ENCODE measurements at places on chromosomes 6 and 20.

GRCh38 chr6:30329331-30329730 is 2.6 kb downstream of the TRIM39 start:
- DNase-seq = no peak

- DNase-seq = peak; percentile 71
Measured at GRCh38 chr6:15026832-15027231, 219.0 kb upstream of the JARID2 start.

DNA sequence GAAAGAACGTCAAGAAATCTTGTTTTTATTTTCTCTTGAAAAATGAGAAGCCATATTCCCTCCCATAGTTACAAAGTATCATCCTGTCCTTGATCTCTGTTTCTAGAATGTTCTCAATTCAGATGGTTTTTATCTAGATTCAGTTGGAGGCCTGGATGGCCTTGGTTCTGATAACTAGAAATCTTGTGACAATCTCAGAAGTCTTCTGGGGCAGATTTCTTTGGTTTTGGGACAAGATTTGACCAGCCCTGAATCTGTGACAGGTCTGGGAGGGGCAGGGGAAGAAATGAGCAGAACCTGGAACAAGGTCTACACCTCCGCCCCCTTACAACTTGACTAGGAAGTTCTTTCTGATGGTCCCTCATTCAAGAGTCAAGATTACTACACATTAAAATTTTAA is 41.4 kb upstream of the AKIRIN2 start:
- no peak for DNase-seq

GRCh38 chr6:163661272-163661671 is 246.8 kb downstream of the QKI start:
- no peak for DNase-seq

GRCh38 chr20:38201356-38201755 is 36.3 kb upstream of the TGM2 start:
- DNase-seq = no peak

DNA sequence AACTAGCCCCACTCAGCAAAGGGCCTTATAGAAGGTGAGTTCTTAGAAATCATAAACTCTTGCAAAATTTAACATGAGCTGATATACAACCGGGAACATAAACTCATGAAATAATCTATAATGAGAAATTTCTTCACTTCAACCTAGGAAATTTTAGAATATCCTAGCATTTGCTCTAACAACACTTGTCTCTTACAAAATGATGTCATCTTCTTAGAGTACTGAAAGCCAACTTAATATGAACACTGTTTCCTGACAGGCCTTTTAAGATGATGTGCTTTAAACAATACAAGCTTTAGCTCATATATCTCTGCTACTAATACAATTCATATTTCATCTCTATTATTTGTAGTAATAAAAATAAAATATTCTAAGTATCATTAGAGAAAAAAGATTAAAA is 932 bp downstream of the PACRG start:
- no peak for DNase-seq

DNA sequence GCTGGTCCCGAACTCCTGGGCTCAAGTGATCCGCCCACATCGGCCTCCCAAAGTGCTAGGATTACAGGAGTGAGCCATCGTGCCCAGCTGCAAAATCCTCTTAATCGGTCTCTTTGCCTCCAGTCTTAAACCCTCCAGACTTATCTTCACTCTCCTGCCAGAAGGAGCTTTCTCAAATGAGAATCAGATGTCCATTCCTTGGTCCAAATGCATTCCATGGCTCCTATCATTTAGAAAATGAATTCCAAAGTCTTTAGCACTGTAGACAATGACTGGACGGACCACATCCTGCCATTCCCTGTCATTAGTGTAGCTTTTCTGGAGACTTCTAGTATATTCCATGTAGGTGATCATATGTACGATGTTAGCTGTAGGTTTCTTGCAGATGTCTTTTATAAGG is 141.9 kb downstream of the ID4 start:
- DNase-seq = no peak

DNA sequence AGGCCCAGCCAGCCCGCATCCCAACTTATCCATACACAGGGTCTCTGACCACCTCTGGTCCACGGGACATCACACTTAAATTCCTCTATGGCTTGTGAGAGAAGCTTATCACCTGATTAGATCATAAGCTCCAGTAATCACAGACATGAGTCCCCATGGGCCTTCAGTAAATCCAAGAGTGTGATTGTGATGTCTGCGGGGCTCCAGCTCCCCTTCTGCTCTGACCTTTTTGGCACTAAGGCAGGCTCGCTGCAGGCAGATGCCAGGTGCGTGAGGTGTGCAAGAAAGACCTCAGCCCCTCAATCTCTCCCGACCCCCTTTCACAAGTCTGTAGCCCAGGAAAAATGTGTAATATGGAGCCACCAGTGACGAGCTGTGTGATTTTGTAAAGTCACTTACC is 127.6 kb upstream of the DUSP22 start:
- no peak for DNase-seq

DNA sequence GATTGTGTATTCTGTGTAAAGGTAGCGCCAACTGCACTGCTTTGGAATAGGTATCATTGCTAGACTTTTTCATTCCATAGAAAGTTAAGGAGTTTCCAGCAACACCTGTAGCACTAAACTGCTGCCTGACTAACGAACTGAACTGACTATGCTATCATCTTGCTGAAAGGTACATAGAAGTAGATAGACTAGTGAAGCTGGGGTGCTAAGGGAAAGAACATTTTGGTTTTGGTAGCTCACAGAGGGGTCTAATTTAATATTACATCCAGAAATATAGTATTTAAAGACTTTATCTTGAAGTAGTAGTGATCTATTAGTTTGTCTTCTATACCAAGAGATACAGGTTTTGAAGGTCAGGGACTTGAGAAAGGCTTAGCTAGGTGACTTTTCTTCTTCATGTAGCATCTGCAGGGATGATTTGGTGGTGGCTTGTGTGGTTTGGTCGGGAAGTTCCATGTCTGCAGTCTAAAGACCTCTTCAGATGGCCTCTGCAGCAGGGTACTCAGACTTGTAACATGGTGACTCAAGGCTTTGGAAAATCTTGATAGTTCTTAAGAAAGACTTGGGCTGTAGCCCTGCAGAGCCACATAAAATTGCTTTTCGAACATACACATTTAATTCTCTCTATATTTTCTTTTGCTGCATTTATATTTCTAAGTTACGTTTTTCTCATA is 10.2 kb downstream of the SENP6 start:
- DNase-seq = no peak

DNA sequence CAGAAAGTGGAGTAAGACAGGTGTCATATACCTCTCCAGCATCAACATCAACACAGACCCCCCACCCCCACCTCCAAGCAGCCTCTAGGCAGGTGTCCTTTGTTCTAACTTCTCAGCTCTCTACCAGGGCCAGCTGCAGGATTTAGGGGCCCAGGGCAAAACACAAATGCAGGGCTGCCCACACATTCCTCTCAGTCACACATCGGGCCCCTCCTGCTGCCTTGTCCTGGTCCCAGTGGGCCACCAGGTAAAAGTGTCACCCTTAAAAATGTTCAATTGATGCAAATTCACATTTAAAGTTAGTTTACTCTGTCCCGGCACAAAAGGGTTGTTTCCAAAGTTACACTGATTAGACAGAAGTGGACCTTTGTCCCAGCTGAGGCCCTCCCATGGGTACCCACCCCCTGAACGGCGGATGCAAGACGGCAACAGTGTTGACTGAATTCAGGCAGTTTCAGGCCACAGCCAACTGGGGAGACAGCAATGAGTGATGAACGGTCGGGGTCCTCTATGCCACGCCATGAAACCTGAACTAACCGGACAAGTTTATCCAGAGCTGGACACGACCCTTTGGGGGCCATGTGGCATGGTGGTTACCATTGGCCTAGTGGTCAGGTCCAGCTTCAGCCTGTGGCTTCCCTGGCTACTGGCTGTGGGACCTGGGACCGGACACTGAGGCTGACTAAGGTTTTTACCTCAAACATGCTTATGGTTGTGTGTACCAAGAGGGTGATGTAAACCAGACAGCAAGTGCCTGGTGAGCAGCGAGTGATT is 52.2 kb upstream of the UNC93A start:
- DNase-seq = no peak

DNA sequence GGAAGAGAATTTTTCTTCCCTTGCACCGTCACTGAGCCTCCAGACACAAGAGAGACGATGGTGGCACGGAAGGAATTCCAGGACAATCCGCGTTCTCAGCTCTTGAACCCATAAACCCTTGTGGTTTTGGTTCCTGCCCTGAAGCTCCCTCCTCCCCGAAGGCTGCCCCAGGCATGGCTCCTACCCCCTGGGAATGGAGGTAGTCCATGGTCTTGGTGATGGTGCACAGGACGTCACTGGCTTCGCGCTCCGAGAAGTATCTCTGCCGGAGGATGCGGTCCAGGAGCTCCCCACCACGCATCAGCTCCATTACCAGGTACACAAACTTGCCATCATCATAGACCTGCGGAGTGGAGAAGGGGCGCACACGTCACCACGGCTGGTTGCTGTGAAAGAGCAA is 47.5 kb upstream of the MPC1 start:
- DNase-seq = no peak

GRCh38 chr20:1313236-1313964 is 15.5 kb downstream of the SDCBP2 start:
- DNase-seq = peak; percentile 75

- DNase-seq = no peak
Measured at GRCh38 chr6:3314621-3315467, 56.1 kb downstream of the PSMG4 start.

- no peak for DNase-seq
Measured at GRCh38 chr6:157203764-157204163, 119.6 kb downstream of the TMEM242 start.

DNA sequence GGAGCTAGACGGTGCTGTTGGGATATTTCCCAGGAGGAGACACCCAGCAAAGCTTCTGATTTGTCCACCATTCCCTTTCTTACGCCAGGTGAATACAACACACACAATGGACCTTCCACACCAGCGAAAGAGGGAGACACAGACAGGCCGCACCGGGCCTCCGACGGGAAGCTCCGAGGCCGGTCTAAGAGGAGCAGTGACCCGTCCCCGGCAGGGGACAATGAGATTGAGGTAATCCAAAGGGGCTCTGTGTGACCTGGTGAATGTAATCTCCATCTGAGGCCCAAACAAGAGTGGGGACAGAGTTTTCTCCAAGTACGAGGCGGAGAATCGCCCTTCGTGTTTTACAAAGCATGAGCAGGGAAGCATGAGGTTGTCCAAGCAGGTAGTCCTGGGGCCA is 194.5 kb downstream of the EYA2 start:
- DNase-seq = no peak

DNA sequence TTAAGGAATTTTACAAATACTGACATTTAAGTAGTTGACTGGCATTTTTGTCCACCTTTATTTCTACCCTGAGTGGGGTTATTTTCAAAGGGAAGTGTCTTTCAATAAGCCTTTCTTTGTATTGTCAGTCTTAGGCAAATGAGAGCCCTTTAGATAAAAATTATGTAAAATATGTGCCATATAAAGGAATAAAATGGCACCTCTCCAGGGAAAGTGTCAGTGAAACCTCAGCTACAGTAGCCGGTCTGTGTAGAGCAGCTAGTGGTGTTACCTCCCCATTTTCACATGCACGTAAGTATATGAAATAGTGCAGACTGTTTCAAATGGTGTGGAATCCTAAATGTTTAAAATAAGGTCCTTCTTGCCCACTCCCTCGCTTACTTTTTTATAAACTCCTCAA is 5.0 kb downstream of the FAM217B start:
- peak; percentile 89 for DNase-seq

- peak; percentile 93 for DNase-seq
Measured at GRCh38 chr6:34236443-34237315, at the start of gene HMGA1. Gene HMGA1 (plus strand): TSS chr6:34236873. CDS start chr6:34240781, 3,908 bp downstream.

GRCh38 chr20:52542131-52542530 is 350.6 kb upstream of the ZFP64 start:
- no peak for DNase-seq

DNA sequence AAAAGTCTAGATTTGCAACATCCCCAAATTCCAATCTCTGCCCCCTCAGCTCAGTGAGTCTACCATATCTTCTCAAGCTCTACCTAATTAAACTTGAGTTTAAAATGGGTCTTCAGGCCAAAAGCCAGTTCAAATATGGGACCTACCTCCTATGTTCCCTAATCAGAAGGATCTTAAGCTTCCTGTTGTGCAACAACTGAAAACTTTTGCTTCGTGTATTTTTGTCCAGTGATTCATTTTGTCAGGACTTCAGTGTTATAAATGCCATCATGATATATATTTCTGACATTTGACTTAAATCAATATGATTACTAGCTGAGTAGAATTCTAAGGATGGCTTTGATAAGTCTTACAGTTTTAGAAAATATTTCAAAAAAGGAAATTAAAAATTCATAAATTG is 622.6 kb upstream of the PTCHD4 start:
- no peak for DNase-seq

- DNase-seq = no peak
Measured at GRCh38 chr20:51236421-51236820, 213.5 kb upstream of the KCNG1 start.

DNA sequence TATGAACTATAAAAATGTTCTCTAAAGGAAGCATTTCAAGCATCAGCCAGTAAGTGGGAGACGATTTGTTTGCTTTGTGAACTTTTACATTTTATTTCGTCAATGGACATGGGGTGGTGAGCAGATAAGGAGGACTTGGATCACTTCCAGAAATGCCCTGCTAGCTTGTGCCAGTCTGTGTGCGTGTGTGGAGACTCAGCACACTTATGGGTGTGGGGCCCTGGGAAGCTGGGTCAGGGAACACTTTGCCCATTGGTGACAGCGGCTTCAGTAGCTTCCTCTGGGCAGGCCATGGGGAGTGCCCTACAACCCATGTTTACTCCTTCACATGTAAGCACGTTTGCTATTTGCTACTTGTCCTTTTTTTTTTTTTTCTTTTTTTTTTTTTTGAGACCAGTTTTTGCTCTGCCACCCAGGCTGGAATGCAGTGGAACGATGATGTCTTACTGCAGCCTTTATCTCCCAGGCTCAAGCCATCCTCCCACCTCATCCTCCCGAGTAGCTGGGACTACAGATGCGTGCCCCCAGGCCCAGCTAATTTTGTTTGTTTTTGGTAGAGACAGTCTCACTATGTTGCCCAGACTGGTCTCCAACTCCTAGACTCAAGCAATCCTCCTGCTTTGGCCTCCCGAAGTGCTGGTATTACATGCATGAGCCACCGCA is 24.2 kb downstream of the PRDM1 start:
- DNase-seq = no peak

GRCh38 chr20:38219006-38219950 is 41.3 kb downstream of the KIAA1755 start:
- no peak for DNase-seq

DNA sequence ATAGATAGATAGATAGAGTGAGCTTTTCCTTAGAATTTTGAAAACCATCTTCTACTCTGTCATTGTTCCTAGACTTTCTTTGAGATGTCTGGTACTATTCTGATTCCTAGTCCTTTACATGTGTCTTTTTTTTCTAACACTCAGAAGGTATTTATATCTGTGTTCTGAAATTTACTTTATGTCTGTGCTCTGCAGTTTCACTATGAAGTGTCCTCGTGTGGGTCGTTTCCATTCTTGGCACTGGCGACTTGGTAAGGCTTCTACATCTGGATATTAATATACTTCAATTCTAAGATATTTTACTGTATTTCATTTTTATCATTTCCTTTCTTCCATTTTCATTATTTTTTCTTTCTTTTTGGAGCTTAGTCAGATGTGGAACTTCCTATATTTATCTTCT is 87.0 kb downstream of the FHL5 start:
- DNase-seq = no peak

Measured in NCI-H526 (cell line).